ENCODE measurements at places on chromosomes 2 and 18.

DNA sequence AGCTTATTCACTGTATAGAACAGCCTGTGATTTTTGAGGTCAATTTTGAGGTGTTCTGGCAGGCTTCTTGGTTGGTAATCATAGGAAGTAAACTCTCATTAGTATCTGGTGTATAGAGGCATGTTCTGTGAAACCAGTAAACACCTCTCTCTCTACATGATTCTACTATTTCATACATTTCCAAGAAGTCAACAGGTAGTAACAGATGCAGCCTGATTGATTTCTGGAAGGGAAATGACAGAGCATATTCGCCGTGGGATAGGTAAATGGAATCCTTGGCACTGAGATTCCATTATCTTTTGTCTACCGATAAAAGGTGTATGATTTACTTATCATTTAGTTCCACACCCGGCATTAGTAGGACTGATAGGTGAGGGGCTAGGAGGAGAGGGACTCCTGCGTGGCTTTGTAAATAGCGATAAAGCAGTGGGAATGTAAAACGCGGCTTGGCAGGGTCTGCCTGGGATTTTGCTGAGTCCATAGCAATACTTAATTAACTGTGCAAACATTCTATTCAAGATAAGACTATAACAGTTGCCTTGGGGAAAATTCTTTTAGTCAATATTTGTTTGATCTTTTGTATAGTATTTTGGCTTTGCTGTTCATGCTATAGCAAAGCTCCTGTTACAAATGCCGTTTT is 32.3 kb downstream of the LYPD6B start:
- no peak for DNase-seq

GRCh38 chr2:120598416-120598815 is 137.3 kb upstream of the GLI2 start:
- no peak for DNase-seq

GRCh38 chr2:217027414-217027813 is 167.6 kb upstream of the TNP1 start:
- DNase-seq: no peak

- no peak for DNase-seq
Observed at GRCh38 chr2:188091220-188091619, 200.5 kb upstream of the GULP1 start.

DNA sequence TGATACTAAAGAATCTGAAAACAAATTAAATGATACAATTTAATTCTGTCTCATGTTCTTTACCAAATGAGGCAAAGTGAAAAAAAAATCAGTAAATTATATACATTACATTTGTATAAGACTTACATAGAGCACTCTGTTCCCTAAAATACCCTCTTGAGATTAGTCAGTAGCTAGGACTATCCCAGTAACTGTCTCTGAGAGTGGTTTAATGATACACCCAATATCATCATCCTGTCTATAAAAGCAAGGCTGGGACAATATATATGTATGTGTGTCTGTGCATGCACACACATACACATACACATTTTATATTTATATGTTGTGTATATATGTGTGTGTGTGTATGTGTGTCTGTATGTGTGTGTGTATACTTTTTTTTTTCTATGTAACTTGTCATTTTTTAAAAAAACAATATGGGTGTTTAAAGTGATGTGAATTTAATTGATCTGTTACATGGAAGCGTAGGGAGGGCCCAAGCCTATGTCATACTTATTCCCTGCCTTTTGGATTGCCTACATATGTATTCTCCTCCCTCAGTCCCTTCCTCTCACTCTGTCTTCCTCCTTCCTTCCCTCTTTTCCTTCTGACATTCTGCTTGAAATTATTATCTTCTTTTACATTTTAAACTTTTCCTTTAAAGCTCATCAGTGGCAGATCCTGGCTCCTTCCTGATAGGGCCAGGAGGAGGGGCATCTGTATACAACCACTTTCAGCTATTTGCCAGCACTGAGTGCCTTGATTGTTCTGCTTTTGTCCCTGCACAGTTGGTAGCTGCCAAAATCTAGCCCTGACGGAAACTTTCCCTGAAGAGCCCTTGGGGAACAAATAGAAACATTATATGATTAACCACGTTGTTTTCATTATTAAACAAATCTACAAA is 6.8 kb downstream of the ASXL3 start:
- DNase-seq: peak; percentile 67

DNA sequence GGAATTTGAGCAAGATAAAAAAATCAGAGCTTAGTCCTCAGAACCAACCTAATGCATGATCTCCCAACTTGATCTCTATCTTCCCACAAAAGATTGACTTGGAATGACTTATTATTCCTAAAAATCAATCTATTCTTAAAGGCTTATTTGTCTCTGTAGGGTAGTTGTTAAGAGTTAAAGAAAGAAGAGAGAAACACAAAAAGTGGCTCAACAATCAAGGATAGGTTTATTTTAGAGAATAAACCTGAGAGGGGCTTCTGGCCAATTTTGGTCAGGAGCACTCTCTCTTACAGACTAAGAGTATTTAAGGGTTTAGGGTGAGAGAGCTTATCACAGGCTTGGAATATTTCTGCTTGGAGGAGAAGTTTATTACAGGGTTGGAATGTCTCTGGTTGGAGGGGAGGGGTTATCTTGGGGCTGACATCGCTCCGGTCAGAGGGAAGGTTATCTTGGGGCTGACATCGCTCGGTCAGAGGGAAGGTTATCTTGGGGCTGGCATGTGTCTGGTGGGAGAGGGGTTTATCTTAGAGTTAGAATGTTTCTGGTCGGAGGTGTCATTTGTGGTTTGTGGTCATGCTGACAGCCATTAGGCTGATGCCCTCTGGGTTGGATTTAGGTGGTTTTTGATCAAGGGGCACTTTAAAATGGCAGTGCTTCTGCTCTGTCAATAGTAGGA is 2.4 kb upstream of the MFF start:
- DNase-seq: no peak

- no peak for DNase-seq
Observed at GRCh38 chr2:203461746-203462145, 73.4 kb downstream of the RAPH1 start.

DNA sequence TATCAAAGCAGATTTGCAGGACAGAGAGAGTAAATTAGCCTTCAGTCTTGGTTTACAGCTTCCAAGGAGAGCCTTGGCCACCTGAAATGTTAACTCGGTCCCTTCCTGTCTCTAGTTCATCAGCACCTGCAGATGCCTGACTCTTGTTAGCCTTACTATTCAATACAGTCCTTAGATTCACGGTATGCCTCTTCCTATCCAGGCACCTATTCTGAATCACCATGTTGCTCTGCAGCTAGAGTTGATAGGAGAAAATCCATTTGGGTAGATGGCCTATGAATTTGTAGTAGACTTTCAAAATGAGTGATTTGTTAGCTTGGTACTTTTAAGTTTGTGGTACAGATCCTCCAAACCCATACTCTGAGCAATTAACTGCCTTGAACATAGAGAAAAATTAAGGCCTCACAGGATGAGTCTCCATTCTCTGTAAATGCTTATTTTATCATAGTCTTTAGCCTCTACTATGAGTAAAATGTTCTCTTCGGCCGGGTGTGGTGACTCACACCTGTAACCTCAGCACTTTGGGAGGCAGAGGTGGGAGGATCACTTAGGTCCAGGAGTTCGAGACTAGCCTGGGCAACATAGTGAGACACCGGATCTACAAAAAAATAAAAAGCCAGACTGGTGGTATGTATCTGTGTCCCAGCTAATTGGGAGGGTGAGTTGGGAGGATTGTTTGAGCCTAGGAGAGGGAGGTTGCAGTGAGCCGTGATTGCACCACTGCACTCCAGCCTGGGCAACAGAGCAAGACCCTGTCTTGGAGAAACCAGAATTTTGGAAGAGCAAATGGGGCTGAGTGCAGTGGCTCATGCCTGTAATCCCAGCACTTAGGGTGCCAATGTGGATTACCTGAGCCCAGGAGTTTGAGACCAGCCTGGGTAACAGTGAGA is 32.9 kb downstream of the PTCD3 start:
- DNase-seq: no peak

DNA sequence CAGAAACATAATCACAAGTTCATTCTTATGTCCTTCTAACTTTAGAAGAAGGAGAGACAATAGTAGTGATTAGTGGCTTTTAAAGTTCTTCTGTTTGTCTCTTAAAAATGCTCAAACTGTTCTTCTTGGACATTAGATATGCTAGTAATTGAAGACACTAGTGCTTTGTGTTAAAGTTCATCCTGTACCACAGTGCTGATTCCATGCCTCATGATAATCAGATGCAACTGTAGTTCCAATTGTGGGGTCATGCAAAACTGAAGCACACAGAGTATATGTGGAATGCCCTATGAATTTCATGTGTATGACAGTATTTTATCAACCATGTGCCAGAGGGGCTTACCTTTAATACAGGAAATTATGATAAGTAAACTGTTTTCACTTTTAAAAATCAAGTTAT is 11.4 kb upstream of the KCNJ13 start:
- DNase-seq: no peak

DNA sequence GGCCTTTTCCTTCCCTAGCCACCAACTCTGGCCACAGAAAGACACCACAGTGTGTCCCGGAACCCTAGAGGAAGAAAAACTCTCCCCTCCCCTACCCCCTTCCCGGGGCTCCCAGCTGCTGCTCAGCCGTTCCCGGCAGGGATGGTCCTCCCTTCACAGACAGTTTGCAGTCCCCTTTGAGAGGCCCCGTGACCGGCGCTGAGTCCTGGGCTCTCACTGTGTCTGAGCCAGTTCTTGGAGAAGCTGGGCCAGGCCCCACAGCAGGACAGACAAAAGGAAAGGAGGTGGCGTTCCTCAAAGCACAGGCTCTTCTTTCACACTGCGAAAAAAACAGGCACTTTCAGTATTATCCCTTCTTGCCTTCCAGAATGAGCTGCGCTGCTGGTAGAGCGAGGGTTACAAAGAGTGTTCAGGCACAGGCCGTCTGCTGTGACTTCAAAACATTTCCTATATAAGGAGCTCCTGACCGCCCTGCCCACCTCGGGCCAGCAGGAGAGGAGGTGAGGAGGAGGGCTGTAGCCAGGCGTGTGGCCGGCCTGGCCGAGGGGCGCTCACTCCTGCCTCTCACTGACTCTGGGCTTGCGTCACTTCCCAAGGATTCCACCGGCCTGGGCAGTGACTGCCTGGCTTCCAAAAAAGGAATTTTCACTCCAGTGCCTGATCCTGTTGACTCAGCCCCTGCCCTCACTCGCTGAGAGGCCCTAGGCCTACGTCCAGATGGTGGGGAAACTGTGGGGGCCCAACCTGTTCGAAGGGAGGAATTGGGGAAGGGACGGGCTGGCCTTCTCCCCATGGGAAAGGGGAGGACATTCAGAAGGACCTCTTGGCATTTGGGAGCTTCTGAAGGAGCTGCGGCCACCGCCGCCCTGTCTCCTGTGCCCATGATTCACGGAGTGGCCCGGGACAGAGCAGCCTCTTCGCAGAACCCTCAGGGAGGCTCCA is 24.9 kb downstream of the CIDEA start:
- DNase-seq: no peak

- no peak for DNase-seq
Observed at GRCh38 chr18:58491773-58492752, 136.8 kb downstream of the ALPK2 start.

GRCh38 chr2:234368861-234369261 is 128.0 kb downstream of the ARL4C start:
- no peak for DNase-seq

- DNase-seq: no peak
Observed at GRCh38 chr2:216463148-216463547, 35.5 kb upstream of the RPL37A start.

- DNase-seq: no peak
Observed at GRCh38 chr18:31575515-31576257, 16.0 kb upstream of the TTR start.

All from NCI-H2029 (cell line).